ENCODE measurements at places on chromosomes 6 and 20. TPM values are rescaled to one million over a fixed set of nuclear protein-coding genes. Genes with fewer than 3 reads are reported as not detected.

- H3K4me1 ChIP-seq = no peaks in the 10 kb centered on the region
- DNase-seq = no peak
- no peaks in the 10 kb centered on the region for H3K36me3 ChIP-seq
- no peak overlapping the region for H3K27ac ChIP-seq
- no peaks in the 10 kb centered on the region for H3K27me3 ChIP-seq
Observed at GRCh38 chr20:11608736-11609135, 309.0 kb upstream of the BTBD3 start.

GRCh38 chr6:35036828-35037663 lies 104.1 kb downstream of the TCP11 start:
- no peaks in the 10 kb centered on the region for H3K27me3 ChIP-seq
- no peaks in the 10 kb centered on the region for H3K4me1 ChIP-seq
- DNase-seq = no peak
- H3K27ac ChIP-seq = no peak overlapping the region
- peaks cover 11% of the 10 kb centered on the region for H3K36me3 ChIP-seq
- H3K4me3 ChIP-seq = no peak overlapping the region

Gene CRISP3
- not detected for total RNA-seq

DNA sequence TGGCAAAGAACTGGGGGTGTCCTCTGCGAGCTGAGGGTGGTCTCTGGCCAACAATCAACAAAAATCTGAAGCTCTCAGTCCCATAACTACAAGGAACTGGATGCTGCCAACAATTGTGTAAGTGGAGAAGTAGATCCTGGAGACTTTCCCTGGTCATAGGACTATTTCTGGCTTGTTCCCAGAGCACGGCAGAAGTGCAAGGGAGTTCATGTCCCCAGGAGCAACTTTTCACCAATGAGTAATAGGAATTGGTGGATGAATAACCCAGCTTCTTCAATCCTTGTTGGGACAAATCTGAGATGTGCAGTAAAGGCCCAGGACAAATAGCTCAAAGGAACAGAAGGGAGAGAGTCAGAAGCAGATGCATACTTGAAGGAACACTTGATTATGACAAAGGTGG lies 95.5 kb downstream of the QRSL1 start:
- no peaks in the 10 kb centered on the region for H3K36me3 ChIP-seq
- no peaks in the 10 kb centered on the region for H3K27me3 ChIP-seq
- DNase-seq = no peak
- no peak overlapping the region for H3K4me3 ChIP-seq
- H3K27ac ChIP-seq = no peak overlapping the region
- no peaks in the 10 kb centered on the region for H3K4me1 ChIP-seq

DNA sequence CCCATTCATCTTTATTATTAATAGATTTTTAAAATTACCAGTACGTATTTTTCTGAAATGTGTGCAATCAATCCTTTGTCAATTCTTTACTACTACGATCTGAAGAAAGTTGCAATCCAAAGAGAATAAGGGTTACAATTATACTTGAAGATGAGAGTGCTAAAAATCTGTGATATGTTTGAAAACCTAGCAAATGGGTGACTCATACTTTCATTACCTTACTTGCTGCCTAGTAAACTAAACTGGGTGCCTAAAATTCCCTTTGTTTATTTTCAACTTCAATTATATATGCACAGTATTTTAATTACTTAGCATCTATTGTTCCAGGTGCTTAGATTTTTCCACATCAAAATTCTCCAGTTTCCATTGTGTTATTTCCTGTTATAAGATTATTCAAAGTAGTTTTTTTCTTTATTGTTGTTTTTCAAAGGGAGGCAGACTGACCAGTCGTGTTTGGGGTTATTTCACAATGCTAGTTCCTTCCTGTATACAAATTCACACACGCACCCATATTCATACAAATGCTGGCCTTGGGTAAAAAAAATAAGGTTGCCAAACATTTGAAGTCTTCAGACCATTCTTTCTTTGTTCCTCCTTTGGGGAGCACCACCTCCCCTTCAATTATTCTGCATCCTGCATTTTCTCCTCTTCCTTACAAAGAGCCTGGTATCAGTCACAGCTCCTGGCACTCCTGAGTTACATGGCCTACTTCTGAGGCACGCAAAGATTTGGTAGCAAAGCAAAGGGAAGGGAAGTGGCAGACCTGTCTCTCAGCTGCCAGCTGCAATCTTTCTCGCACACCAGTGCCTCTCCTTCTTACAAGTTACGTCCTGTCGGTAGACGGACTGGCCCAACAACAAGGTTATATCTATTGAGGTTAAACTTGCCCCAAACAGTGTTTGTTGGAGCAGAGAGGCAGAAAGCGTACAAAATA lies 16.2 kb upstream of the FAM135A start:
- no peak overlapping the region for H3K4me3 ChIP-seq
- no peaks in the 10 kb centered on the region for H3K4me1 ChIP-seq
- no peak overlapping the region for H3K27ac ChIP-seq
- no peaks in the 10 kb centered on the region for H3K36me3 ChIP-seq
- peaks cover 2% of the 10 kb centered on the region for H3K27me3 ChIP-seq

Gene CST8
- not detected for total RNA-seq

DNA sequence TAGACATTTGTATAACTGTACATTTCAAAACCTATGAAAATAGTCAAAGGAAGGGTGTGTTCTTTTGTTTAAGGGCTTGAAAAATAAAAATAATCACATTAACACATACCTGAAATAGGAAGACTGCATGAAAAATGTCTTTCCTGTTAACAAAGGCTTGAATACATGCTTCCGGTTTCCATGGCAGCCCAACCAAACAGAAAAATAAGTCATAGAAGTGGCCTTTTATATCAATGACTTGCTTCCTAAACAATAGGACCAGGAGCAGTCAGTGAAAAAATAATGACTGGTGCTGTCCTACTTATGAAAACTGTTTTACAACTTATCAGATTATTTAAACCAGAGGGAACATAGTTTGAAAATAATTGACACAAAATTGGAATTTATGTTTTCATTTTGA lies 412.6 kb upstream of the PLCB4 start:
- no peaks in the 10 kb centered on the region for H3K27me3 ChIP-seq
- H3K36me3 ChIP-seq = no peaks in the 10 kb centered on the region
- DNase-seq = no peak
- H3K4me3 ChIP-seq = no peak overlapping the region
- no peaks in the 10 kb centered on the region for H3K4me1 ChIP-seq

DNA sequence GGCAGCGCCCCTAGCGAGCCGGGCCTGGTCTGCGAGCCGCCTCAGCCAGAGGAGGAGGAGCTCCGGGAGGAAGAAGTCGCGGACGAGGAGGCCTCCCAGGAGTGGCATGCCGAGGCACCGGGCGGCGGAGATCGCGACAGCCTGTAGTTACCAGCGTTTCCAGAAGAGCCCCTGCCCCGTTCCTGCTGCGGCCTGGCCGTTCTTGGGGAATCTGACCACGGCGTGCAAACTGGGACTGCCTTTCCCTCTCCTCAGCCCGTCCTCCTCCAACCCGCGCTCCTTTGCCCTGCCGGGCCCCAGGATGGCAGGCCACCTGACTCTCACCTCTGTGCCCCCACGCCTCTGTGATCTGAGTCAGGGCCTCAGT lies 802 bp downstream of the HDGFL1 start:
- H3K27ac ChIP-seq = no peak overlapping the region
- no peak overlapping the region for H3K4me3 ChIP-seq
- no peaks in the 10 kb centered on the region for H3K4me1 ChIP-seq
- H3K36me3 ChIP-seq = no peaks in the 10 kb centered on the region

- no peaks in the 10 kb centered on the region for H3K27me3 ChIP-seq
- no peaks in the 10 kb centered on the region for H3K4me1 ChIP-seq
- DNase-seq = no peak
- no peak overlapping the region for H3K27ac ChIP-seq
- no peak overlapping the region for H3K4me3 ChIP-seq
Observed at GRCh38 chr6:67766057-67766456, 869.0 kb upstream of the ADGRB3 start.

DNA sequence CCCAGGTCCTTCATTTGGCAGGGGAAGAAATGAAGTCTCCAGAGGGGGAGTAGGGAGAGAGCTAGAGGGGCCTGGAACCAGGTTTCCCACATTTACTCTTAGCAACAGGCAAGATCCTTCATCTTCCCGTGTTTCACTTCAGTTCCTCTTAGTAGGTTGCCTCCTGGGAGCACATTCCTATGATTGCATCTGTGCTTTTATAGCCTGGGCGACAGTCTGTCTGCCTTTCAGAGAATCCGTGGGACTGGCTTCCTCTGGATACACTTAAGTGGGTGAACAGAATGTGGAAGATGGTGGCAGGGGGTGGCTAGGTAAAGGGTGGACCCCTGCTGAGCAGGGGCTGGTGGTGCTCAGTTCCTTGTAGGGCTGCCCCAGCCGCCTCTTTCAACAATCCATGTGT lies 33.4 kb downstream of the STK35 start:
- H3K4me3 ChIP-seq = no peak overlapping the region
- H3K27ac ChIP-seq = no peak overlapping the region
- no peaks in the 10 kb centered on the region for H3K4me1 ChIP-seq
- no peak for DNase-seq

Gene TUBB1
- total RNA-seq = not detected
